Stimulated activated CD8-positive, alpha-beta memory T cell treated with anti-CD3 and anti-CD28 coated beads, Interleukin-2, amount 100 ng/mL, for 48 hours (primary cell): ENCODE measurements at places on chromosomes 6 and 20.
A peak's percentile ranks its signal among the peaks of the same experiment; 100 is the strongest.

DNA sequence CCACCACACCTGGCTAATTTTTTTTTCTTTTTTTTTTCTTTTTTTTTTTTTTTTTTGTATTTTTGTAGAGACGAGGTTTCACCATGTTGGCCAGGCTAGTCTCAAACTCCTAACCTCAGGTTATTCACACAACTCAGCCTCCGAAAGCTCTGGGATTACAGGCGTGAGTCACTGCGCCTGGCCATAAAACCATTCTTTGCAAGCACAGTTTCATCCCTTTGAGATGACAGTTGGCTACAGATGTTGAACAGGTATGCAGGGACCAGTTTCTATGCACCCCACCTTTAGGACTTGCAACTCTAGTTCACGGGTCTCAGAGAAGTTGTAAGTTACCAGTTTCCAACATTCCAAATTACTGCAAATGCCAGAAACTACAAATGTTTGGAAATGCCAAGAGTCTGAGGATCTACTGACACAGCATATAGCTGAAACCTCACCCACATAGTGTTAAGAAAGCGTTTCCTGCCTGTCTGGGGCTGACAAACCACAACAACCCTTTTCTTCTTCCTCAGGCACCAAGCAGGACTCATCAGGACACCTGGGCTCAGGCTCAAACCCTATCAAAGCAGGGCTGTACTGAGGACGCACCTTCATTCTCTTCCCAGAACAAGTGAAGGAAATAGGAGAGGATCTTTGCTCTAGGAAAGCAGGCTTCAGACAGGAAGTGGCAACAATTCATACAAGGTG, 22.9 kb downstream of the ARHGAP18 start:
- DNase-seq, result no peak

DNA sequence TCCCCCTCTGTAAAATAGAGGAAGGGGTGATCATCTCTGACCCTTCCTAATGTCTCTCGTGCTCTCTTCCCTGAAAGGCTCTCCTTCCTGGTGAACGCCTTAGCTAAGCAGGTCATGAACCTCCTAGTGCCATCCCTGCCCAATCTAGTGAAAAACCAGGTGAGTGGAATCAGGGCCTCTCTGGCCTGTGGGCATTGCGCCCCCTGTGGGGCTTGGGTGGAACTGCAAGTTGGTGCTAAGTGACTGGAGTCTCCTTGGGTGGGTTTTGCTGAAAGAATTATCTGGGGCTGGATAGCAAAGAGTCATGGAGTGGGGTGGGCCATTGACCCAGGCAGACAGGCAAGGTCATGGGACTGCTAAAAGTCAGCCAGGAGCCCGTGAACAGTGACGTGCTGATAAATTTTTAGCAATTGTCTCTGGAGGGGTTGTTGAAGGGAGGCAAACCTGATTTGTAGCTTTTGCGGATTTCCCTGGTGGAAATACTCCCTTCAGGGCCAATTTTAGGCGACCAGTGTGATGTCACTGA, 8.9 kb downstream of the BPIFB1 start:
- DNase-seq, result peak; percentile 54

GRCh38 chr6:65700561-65700960, 6.5 kb downstream of the EYS start:
- DNase-seq, result no peak

- DNase-seq, result no peak
These were observed 115.1 kb downstream of the ZMYND8 start for GRCh38 chr20:47241345-47241781.
